CD4-positive, alpha-beta T cell treated with Interleukin-10 for 1 hour (primary cell): ENCODE measurements at places on chromosomes 13 and 19.

DNA sequence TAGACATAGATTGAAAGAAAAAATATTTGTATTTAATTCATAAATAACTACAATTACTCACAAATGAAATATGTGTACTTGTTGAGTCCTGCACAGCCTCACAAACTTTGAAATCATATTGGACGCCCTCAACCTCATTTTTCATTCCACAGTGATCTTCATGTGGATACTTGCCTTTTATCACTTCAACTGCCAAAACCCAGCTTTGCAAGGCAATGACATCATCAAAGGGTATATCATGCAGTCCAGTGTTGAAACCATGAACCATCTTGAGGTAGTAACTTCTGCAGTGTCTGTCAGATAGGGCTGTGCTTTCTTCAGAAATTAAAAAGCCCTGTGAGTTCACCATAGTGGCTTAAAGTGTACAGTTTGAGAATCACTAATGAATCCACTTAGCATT, 82.2 kb downstream of the HS6ST3 start:
- DNase-seq: no peak

DNA sequence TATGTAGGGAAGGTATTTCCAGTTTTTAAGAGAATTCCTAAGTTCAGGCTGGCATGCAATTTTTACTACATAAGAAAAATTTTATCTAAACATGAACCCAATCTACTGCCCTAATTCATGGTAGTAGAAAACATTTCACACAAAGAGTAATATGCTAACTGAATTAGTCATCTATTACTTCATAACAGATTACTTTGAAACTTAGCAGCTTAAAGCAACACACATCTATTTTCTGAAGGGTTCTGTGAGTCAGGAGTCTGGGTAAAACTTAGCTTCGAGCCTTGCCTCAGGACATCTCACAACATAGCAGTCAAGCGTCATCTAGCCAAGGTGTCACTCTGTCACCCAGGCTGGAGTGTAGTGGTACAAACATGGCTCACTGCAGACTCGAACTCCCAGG, 537.5 kb downstream of the DCT start:
- DNase-seq: no peak

GRCh38 chr19:48565090-48565489, 13.1 kb downstream of the SULT2B1 start:
- no peak for DNase-seq

GRCh38 chr19:42466521-42467182, 23.9 kb upstream of the CXCL17 start:
- DNase-seq: no peak

- DNase-seq: no peak
Observed at GRCh38 chr13:50654331-50654730, 189.2 kb downstream of the DLEU7 start.

GRCh38 chr13:111486331-111486730, 165.9 kb downstream of the TEX29 start:
- no peak for DNase-seq

- no peak for DNase-seq
Observed at GRCh38 chr13:99545361-99545760, 44.1 kb downstream of the TM9SF2 start.

- DNase-seq: no peak
Observed at GRCh38 chr13:72127031-72127430, 260.0 kb upstream of the DACH1 start.

GRCh38 chr13:21883713-21884112, 212.8 kb downstream of the FGF9 start:
- no peak for DNase-seq

GRCh38 chr13:114067381-114067885, 65.0 kb downstream of the RASA3 start:
- peak; percentile 34 for DNase-seq

DNA sequence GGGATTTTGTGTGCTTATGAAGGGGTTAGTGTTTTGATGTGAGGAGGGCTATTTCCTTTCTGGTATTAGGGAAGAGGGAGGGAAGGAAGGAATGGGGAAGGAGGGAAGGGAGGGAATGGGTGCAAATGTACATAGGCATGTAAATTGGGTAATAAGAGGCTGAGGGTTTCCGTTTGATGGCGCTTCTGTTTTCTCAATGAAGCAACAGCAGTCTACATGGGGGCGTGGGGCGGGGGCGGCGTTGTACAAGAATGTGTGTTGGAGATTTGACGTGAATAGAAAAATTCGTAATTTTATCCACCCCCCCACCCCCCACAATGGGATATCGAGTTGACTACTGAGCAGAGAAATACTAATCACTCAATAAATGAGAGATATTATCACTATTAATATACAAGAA, 52.5 kb downstream of the PDS5B start:
- no peak for DNase-seq

- DNase-seq: no peak
Observed at GRCh38 chr19:4521888-4522242, 3.6 kb upstream of the PLIN4 start.

DNA sequence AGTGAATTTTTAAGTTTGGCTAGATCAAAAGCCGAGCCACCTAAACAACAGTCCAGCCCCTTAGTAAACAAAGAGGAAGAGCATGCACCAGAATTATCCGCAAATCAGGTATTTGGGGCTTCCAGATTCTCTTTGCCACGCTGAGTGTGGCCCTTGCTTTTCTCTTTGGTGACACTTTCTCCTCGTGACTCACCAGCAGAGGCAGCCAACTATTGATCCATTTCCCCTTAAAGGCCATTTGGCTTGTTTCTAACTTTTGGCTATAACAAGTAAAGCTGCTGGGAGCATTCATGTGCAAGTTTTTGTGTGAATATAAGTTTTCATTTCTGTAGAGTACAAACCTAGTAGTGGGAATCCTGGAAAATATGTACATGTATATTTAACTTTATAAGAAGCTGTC, 17.6 kb upstream of the WDR88 start:
- DNase-seq: no peak

- no peak for DNase-seq
Observed at GRCh38 chr19:19751846-19752245, 18.9 kb upstream of the ZNF14 start.

- DNase-seq: no peak
Observed at GRCh38 chr13:43528992-43529391, 257.8 kb downstream of the ENOX1 start.

GRCh38 chr13:80906860-80907259, 565.9 kb upstream of the SPRY2 start:
- no peak for DNase-seq

- no peak for DNase-seq
Observed at GRCh38 chr13:79932556-79932955, 408.4 kb downstream of the SPRY2 start.

- no peak for DNase-seq
Observed at GRCh38 chr13:39034085-39034484, 3.8 kb downstream of the PROSER1 start.

DNA sequence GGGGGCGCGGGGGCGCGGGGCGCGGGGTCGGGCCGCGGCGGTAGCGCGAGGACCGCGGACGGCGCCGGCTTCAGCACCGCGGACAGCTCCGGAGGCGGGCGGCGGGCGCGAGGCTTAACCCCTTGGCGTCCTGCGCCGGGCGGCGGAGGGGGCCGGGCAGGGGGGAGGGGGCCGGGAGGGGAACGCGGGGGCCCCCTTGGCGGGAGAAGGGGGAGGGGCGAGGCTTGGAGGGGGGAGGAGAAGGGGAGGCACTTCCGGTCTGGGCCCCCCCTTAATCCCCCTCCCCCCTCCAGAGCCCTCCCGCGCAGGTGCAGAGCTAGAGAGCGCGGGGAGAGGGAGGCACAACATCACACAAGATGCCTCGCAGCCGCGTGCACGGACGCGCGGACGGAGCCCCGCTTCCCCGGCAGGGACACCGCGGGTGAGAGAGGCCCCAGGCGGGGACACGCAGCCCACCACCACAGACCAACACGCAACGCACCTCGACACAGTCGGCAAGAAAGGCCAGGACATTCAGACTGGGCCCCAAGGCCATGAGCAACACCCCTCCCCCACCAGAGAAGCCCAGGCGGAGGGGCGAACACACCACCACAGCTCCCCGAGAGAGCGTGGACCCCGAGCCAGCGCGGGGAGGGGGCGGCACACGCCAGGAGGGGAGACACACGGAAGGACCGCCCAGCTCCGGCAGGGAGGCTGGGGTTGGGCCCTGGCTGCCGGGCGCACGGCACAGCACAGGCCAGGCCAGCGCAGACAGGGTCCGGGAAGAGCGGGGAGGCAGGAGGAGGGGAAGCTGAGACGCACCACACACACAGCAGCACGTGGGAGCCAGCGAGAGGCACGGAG, 24.1 kb downstream of the SHANK1 start:
- no peak for DNase-seq

DNA sequence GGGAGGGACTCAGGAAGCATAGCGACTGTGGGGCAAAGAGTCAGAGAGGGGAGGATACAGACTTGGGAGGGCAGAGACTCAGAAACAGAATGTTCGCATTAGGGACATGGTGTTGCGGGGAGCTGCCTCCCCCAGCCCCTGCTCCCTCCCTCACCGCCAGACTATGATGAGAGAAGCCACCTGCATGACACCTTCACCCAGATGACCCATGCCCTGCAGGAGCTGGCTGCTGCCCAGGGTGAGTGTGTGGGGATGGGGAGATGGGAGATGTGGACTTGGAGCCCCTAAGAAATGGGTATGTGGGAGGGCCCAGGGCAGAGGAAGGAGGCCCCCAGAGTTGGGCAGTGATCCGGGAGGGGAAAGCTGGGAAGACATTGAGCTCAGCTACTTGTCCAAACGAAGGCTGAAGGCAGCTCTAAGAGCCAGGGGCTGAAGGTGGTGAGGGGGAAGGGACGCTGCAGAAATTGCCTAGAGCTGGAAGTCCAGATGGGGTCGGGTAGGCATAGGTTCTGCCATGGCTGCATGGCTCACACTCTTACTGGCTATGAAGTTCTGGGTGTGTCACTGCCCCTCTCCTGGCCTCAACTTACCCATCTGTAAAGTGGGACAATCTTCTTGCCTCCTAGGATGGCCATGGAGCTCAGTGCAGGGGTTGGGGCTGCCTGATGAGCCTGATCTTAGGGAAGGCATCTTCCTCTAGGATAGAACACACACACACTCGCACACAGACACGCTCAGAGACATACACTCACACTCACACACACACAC, 1.4 kb downstream of the SPACA6 start:
- no peak for DNase-seq

DNA sequence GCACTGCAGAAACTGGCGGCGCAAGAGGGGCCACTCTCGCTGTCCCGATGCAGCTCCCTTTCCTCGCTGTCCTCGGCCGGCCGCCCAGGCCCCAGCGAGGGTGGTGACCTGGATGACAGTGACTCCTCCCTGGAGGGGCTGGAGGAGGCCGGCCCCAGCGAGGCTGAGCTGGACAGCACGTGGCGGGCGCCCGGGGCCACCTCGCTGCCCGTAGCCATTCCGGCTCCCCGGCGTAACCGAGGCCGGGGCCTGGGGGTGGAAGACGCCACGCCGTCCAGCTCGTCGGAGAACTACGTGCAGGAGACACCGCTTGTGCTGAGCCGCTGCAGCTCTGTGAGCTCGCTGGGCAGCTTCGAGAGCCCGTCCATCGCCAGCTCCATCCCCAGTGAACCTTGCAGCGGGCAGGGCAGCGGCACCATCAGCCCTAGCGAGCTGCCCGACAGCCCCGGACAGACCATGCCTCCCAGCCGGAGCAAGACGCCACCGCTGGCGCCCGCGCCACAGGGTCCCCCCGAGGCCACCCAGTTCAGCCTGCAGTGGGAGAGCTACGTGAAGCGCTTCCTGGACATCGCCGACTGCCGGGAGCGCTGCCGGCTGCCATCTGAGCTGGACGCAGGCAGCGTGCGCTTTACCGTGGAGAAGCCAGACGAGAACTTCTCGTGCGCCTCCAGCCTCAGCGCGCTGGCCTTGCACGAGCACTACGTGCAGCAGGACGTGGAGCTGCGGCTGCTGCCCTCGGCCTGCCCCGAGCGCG, 12.4 kb downstream of the C19orf25 start:
- no peak for DNase-seq

DNA sequence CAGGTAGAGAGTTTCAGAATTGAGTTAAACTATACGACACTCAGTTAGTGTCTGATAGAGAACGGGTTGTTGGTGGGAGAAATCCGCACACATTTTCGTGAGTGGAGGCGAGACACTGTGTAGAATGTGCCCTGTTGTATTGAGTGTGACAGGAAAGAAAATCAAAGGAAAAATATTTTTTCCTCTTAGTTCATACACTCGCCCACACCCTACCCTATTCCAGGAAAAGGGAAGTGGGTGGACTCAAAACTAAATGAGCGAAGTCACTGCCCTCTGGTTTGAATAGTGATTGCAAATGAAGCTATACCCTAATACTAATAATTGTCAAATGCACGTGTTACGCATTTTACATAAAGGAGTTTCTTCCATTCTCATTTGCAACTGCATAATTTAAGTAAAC, 2.0 kb downstream of the ZNF347 start:
- no peak for DNase-seq

- peak; percentile 82 for DNase-seq
Observed at GRCh38 chr19:12847159-12848139, 9.1 kb downstream of the MAST1 start.
